T-helper 17 cell (primary cell): ENCODE measurements at places on chromosomes 11 and 22.

- DNase-seq: no peak
Observed at GRCh38 chr11:45661439-45662055, 3.9 kb downstream of the CHST1 start.

DNA sequence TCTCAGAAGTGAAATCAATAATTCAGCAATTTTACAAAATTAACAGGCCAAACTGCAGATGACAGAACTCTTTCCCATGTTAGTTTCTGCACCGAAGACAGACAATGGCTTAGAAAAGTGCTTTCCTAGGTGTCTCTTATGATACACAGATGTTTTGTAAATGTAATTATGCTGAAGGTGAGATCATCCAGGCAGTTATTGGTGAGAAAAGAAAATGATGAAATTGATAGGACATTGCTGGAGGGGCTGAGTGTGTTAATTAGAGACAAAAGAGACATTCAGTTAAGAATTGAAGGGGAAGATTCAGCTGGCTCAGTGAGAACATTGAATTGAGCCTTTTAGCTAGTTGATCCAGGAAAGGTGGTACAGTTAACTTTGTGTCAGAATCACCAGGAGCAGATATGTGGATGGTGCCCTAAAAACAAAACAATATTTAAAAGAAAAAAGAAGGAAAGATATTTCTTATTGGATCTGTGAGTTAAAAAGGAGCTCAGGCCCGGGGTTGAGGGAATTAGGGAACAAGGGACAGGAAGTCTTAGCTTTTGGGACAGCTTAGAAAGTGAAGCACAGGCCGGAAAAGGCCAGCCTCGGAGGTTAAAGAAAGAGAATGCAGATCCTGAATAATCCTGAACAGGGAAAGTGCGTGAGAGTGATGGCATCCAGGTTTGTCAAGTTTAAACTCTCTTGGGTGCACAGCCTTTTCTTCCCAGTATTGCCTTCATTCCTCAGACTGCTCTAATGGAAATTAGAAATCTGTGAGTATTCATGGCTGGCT is 16.9 kb downstream of the ARHGAP42 start:
- no peak for DNase-seq

- DNase-seq: no peak
Observed at GRCh38 chr22:40128989-40129388, 48.7 kb upstream of the TNRC6B start.

GRCh38 chr22:27801616-27802345 is at the start of gene MN1:
Gene MN1 (minus strand): TSS chr22:27801756. CDS start chr22:27800543, 1,213 bp downstream.
- peak; percentile 30 for DNase-seq

DNA sequence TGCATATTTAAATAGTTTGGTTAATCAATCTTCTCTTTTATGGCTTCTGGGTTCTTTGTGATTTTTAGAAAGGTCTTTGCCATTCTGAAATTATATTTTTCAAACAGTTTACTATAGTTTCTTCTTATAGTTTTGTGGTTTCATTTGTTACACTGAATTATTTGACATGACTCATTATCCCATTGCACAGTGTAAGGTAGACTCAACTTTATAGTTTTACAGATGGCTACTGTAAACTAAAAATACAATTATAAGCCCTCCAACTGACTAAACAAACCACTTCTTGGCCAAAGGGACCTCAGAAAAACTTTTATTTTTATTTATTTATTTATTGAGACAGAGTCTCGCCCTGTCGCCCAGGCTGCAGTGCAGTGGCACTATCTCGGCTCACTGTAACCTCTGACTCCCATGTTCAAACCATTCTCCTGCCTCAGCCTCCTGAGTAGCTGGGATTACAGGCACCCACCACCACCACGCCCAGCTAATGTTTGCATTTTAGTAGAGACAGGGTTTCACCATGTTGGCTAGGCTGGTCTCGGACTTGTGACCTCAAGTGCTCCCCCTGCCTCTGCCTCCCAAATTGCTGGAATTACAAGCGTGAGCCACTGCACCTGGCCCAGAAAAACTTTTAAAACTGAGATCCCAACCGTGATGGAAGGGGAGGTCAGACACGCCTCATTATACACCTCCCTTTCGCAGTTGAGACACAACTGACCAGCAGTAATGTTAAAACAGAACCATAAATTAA is 14.1 kb upstream of the RAC2 start:
- DNase-seq: no peak

DNA sequence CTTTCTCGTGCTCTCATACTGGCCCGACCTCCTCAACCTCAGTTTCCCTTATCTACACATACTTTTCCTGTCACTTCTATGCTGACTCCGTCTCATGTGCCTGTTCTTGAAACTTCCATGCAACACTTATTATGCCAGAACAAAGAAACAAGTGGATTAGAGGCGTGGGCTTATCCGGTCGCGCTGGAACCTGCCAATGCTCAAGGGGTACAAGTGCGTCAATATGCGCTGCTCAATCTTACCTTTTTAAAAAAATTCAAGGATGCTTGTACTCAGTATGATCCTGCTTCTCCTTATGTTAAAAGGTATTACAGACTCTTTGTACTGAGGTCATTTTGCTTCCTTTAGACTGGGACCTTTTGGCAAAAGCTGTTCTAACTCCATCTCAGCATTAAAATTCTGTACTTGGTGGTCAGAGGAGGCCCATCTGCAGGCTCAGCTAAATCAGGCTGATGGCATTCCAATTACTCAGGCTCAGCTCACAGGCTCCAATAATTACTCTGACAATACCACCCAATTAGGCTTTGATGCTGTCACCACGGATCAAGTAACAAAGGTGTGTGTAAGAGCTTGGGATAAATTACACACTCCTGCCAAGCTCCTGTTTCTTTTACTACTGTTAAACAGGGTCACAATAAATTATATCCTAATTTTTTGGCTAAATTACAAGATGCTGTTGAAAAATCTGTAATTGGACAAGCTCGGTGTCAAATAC is 26.3 kb upstream of the ALDH3B2 start:
- DNase-seq: no peak

DNA sequence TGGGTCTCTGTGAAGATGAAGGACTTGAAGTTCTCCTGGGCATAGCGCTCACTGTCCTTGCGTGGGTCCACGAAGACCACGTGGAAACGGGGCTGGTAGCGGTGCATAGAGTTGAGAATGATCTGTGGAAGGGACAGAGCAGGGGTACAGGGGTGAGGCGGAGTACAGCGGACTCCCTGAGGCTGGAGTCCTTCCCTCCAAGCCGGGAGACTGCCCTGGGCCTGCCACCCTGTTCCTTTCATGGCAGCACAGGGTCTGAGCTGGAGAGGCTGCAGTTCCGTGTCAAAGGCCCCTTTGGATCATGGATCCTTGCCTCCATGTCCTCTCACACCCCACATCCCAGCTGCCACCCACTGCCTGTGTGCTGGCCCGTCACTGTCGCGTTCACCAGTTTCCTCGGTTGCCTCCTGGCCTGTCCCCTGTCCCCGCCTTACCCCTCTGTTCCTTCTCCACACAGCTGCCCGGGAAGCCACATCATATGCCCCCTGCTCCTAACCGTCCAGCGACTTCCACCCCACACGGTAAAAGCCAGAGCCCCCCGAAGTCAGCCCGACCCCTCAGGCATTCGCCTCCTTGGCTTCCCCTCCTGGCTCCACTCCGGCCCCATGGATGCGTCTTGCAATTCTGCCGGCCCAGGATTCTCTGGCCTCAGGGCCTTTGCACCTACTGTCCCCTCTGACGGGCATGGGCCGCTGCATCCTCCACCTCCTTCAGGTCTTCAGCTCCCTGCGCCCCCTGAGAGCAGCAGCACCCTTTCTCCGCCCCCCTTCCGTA is 3.4 kb upstream of the NUDT8 start:
- no peak for DNase-seq

DNA sequence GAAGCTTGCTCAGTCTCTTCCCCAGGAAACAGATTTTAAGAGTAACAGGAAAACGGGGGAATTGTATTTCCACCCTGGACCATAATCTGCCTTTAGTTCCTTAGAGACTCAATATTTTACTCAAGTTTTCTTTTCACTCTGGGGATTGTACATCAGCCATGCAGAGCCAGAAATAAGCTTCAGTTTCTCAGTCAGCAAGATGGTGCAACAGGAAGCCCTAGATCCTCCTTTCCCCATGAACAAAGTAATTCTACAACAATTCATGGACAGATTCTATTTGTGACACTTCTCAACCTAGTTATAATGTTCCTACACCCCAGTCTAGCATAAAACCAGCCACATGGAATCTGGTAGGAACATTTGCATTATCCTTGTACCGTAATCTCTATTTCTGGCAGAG is 24.7 kb downstream of the OR8B2 start:
- DNase-seq: no peak

DNA sequence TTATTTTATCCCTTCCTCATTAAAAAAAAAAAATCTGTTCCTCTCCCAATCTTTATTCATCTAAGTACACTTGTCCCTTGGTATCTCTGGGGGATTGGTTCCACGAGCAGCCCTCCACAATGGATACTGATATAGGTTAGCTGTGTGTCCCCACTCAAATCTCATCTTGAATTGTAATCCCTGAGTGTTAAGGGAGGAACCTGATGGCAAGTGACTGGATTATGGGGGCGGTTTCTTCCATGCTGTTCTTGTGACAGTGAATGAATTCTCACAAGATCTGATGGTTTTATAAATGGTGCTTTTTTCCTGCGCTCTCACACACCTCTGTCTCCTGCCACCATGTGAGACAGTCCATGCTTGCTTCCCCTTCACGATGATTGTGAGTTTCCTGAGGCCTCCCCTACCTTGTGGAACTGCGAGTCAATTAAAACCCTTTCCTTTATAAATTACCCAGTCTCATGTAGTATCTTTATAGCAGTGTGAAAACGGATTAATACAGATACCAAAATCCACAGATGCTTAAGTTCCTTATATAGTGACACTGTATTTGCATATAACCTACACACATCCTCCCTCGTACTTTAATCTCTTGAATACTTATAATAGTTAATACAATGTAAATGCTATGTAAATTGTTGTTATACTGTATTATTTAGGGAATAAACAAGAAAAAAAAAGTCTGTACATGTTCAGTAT is 62.0 kb downstream of the PACS1 start:
- DNase-seq: no peak

DNA sequence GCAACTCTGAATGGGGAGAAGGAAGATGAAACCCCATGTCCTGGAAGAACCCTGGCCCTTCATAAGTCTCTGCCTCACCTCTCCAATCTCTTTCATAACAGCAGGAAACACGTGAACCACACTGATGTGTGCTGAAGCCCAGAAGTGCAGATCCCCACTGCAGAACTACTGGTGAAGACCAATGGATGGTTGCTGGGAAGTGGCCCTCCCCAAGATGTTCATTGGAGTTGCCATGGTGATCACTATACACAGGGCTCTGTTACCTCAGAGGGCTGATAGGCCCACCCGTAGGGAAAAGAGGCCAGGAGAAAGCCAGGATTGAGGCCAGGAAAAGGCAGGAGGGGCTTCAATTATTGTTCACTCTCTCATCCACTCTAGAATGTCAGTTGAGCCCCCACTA is 11.6 kb downstream of the TST start:
- DNase-seq: no peak

DNA sequence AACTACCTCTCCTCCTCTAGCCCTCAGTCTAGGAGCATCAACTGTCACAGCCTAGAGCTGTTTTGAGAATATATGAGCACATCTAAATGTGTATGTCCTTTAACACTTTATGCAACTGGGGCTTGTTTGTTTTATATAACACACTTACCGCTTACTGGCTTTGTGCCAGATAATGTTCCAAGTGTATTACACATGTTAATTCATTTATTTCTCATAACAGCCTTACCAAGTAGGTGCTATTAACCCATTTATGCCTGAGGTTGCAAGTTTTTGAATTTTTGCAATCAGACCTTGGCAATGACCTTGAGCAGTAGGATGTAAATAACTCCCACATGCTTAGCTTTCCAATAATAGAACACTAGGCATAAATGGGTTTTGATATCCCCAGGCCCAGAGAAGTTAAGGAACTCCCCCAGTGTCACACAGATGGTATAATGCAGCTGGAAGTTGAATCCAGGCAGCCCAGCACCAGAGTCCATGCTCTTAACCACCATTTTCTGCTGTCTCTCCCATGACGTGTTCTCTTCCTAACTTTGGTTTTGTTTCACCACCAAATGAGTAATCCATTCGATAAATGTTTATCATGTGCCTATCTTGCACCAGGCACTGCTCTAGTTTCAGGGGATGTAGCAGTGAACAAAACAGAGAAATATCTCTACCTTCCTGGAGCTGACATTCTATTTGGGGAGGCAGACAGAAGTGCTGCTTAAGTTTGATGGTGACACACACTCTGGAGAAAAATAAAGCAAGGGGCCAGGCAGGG is 23.1 kb downstream of the PRDM11 start:
- DNase-seq: no peak

DNA sequence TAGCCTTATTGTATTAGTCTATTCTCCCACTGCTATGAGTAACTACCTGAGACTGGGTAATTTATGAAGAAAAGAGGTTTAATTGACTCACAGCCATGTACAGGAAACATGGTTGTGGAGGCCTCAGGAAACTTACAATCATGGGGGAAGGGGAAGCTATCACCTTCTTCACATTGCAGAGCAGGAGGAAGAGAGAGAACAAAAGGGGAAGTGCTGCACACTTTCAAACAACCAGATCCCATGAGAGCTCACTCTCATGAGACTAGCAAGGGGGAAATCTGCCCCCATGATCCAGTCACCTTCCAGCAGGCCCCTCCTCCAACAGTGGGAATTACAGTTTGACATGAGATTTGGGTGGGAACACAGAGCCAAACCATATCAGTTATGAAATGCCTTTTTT is 179.4 kb downstream of the ARHGAP42 start:
- no peak for DNase-seq

DNA sequence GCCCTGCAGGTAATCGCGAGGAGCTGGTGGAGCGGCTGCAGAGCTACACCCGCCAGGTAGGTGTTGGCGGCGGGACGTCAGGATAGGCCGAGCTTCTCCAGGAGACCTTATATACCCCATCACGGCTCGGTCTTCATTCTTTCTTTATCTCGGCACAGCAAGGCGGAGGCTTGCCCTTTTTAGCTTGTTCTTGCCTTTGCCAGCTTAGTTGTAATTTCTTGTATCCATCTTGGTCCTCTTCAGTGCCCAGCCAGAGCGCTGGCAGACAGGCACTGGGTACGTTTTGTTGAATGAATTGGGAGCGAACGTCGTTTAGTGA is 459 bp downstream of the SF3B2 start:
- no peak for DNase-seq

DNA sequence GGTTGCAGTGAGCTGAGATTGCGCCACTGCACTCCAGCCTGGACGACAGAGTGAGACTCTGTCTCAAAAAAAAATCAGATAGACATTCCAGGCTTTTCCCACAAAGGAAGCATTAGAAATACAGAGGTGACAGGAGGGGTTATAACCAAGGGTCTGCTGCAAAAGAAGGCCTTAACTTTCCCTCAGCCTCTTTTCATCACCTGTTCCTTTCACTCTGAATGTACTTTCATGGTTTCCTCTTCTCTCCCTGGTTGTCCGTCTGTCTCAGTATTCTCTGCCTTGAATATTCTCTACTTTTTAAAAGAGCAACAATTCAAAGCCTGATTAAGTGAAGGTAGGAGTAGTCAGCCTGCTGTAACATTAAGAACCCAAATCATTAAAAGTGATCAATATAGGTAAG is 50.2 kb downstream of the CELF1 start:
- no peak for DNase-seq

GRCh38 chr22:23187871-23188700 is 7.8 kb downstream of the BCR start:
- no peak for DNase-seq
